ENCODE measurements at places on chromosomes 2 and 18.

DNA sequence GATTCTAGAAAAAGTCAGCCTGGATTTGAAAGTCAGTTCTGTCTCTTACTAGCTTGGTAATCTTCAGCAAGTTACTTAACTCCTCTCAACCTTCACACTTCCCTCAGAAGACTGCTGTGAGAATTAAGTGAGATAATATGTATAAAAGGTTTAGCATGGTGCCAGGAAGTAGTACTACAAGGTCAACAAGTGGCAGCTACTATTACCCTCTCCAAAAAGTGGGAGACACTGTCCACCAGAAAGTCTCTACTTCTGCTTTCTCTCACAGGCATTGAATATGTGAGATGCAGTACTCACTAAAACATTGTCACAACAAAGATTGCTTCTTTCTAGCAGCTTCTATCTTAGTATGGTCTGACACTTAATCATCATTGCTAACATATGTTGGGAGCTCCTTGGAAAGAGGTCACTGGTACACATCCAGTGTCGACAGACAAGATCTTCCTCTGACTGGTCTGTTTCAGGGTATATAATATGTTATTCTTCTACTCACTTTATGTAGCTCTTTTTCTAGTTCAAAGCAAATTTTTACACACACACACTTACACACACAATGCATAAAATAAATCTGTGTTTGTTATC is 47.9 kb downstream of the DOCK10 start:
- DNase-seq = no peak

DNA sequence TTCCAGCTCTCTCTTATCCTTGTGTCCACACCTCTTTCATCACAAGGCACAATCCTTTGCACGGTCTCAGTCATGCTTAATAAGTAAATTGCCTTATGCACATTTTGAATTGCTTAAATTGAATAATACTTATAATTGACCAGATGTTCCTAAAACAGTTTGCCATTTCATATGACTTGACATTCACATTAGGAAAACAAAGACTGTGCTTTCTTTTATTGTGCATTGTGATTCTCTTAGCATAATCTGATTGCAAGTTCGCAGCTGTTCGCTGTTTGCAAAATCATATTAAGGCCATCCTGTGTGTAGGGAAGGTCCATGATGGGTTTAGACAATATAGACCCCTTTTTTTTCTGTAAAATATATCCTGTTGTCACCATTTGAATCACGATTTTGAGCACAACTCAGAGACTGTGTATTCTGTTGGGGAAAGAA is 75.6 kb downstream of the RNF144A start:
- no peak for DNase-seq

GRCh38 chr2:185472574-185472973 is 266.0 kb upstream of the FSIP2 start:
- DNase-seq = no peak

- DNase-seq = no peak
Measured at GRCh38 chr2:239328351-239329191, 72.2 kb downstream of the HDAC4 start.

DNA sequence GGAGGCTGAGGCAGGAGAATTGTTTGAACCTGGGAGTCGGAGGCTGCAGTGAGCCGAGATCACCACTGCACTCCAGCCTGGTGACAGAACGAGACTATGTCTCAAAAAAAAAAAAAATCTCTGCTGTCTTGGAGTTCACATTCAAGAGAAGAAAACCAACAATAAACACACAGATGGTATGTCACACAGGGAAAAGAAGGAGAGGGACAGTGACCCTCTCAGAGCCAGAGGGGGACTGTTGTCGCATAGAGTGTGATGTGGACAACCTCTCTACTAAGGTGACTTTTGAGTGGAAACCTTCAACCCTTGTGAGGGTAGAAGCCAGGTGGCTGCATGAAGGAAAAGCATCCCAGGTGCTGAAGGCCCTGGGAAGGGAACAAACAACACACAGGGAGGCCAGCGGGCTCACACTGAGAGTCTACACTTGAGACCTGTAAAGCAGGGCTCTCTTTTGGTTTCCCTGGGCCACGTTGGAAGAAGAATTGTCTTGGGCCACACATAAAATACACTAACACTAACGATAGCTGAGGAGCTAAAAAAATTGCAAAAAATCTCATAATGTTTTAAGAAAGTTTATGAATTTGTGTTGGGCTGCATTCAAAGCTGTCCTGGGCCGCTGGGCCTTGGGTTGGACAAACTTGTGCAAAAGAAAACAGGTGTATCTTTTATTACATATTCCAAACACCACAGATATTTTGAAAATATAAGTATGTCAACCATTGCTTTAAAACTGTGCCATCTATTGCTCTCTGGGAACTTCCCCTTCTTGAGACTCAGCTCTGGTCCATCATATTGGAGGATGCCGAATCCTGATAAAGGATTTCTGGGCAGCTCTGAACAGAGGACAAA is 136.0 kb downstream of the DDX1 start:
- no peak for DNase-seq

- peak; percentile 89 for DNase-seq
Measured at GRCh38 chr2:176118601-176119339, 2.2 kb downstream of the HOXD10 start.

DNA sequence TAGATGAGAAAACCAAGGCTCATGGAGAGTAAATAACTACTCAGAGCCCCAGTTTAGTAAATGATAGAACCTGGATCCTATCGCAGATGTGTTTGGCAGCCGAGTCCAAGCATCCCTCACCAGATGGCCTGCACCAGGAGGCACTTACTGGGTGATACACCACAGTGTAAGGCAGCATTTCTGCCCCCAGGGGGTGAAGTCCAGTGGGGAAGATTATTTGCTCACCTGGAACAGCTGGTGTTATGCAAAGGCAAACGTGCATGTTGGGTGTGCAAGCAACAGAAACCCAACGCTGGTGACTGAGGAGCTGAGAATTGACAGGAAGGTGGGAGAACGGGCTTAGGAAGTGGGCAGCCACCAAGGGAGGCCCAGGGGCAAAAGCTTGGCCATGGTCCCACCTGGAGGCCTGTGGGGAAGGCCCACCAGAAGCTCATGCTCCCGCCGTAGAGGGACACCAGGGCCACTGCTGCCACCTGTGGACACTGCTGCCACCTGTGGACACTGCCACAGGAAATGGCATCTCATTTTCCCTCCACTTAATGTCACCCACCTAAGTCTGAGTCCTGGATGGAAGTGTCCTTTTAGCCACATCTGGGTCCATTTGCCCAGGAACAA is 100.6 kb downstream of the TFCP2L1 start:
- no peak for DNase-seq

GRCh38 chr2:143138292-143138691 is 9.1 kb downstream of the ARHGAP15 start:
- no peak for DNase-seq

DNA sequence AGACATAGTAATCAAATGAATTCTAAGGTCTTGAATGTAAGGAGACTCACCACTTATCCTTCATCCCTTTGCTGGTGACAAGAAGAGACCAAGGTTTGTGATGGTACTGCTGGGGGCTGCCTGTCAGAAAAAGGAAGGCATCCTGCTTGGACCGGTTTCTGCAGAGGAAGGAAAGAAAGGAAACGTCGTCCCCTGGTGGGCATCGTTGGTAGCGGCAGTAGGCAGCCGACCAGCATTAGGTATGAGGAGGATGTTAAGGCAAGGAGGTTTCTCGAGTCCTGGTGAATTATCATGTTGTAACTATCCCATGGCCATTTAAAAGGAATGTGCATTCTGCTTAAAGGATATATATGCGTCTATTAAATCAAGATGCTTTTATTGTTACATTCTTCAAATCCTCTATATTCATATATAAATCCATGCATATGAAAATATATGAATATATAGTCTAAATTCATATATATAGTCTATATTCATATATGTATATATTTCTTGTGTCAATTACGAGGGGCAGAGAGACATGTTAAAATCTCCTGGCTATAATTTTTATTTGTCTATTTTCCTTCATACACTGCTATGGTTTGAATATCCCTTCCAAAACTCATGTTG is 94.4 kb upstream of the TGFA start:
- DNase-seq = peak; percentile 59

GRCh38 chr2:241649404-241649803 is 11.9 kb downstream of the ATG4B start:
- DNase-seq = no peak

DNA sequence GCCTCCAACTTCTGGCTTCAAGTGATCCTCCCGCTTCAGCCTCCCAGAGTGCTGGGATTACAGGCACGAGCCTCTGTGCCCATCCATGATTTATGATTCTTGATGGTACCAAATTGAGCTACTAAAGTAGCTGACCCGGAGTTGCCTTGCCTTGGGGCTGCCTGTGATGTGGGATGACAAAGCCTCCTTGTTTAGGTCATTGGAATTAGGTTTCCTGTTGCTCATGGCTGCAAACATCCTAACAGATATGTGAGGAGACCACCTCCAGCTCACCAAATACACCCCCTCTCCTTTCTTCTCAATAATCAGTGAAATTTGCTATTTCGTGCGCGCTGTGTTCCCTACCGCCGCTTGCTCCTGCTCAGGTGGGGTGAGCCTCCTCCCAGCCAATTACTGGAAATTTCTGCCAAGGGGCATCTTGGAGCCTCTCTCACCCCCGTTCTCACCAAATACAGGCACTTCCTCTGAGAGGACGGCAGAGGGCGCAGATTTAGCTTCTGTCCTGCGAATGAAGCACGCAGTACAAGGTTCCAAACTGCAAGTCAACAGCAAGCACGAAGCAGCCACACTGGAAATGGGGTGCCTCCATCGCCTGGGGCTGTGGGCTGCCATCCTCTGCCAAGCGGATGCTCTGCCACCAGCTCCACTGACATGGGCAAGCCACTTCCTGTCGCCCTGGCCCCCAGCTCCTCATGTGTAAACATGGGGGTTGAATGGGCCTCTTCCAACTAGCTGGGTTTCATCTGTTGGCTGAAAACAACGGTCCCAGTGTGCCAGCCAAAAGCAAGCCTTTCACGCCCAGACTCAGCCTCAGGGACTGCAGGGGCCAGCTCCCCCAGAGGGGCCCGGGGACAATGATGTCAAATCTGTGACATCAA is 71.7 kb downstream of the NCAPH start:
- DNase-seq = peak; percentile 25

GRCh38 chr18:46712406-46712805 is 44.4 kb downstream of the ST8SIA5 start:
- no peak for DNase-seq

DNA sequence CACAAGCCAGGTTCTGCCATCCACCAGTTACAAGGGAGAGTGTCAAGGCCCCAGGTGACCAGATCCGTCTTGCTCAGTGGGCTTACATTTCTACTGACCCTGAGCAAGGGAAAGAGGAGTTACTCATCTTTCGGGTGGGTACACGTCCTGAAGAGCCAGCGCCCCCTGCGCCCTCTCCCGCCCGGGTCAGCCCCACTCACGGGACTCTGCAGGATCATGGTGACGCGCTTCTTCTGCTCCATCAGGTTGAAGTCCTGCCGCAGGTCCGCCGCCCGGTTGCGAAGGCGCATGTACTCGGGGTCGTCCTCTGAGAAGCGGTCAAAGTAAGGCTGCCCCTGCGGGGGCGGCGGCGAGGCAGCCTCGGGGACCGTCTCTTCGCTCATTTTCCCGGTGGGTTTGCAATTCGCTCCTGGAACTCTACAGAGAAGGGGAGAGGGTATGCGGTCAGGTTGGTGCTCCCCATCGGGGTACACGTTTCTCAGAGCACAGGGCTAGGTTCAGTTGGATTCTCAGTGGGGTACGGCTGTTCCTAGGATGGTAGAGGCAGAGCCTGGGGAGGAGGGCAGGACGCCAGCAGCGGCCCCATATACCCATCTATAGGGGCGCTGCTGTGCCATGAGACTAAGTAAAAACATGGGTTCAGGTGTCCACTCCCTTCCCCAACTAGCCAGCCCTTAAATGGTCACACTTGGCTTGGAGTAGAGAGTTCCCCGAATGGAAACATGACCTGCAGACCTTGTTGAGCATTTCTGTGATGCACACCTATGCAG is 61.8 kb downstream of the ADD2 start:
- no peak for DNase-seq

- peak; percentile 11 for DNase-seq
Measured at GRCh38 chr2:157336137-157337010, 10.8 kb upstream of the ERMN start.

Data from NCI-H1105 treated with DMSO at 0.1 percent for 48 hours (cell line).